ENCODE measurements at places on chromosomes 2 and 18.

DNA sequence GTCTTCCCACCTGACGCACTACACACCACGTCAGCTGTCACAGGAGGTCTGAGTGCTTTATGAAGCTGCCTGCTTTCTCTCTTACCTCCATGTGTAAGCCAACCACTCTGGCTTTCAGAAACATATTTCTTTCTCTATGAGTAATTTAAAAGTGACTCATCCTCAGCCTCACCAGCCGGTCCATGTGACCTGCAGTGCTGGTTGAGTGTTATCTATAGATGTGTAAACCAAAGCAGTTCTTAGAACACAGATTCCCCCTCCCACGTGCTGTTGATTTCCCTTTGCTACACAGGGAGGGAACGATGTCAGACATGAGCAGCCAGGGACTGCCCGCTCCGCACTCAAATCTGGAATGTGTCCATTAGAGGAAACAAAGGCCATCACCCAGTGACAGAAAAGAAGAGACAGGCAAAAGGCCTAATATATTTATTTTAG lies 157.8 kb downstream of the BCL2 start:
- DNase-seq, result peak; percentile 65

DNA sequence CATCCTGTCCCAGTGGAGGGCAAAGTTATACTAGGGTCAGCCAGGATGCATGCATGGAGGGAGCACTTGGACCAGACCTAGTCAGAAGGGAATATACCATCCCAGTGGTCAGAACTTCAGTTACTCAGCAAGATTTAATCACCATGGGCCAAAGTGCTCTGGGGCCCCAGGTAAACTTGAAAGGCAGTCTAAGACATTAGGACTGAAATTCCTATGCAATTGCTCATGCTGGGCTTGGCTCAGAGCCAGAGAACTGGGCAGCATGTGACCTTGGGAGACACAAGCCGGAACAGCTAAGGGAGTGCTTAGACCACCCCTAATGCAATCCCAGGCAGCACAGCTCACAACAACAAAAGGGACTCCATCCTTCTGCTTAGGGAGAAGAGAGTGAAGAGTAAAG lies 401.3 kb downstream of the KCNJ3 start:
- no peak for DNase-seq

DNA sequence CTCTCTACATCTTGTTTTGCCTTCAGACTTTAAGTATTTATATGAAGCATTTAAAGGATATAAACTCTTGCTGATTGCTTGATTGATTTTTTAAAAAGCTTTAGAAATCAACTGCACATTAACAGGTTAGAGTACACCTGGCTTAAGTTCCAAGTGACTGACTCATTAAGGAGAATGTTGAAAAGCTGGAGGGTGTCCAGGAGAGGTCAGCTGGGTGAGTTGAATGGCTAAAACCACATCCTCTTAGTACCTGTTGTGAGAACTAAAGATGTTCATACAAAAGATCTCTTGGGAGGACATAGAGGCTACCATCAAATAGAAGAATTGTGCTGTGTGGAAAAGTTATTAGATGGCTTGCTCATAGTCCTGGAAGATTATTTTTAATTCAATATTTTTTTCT lies 206.8 kb downstream of the TXNL1 start:
- DNase-seq, result no peak

- no peak for DNase-seq
These were observed 101.1 kb downstream of the SH3YL1 start for GRCh38 chr2:162473-163382.

GRCh38 chr2:208466920-208467298 lies 60.3 kb downstream of the PTH2R start:
- DNase-seq, result no peak

GRCh38 chr2:195461010-195461409 lies 196.0 kb upstream of the SLC39A10 start:
- DNase-seq, result no peak

- no peak for DNase-seq
These were observed 16.7 kb downstream of the NOSTRIN start for GRCh38 chr2:168819050-168819715.

DNA sequence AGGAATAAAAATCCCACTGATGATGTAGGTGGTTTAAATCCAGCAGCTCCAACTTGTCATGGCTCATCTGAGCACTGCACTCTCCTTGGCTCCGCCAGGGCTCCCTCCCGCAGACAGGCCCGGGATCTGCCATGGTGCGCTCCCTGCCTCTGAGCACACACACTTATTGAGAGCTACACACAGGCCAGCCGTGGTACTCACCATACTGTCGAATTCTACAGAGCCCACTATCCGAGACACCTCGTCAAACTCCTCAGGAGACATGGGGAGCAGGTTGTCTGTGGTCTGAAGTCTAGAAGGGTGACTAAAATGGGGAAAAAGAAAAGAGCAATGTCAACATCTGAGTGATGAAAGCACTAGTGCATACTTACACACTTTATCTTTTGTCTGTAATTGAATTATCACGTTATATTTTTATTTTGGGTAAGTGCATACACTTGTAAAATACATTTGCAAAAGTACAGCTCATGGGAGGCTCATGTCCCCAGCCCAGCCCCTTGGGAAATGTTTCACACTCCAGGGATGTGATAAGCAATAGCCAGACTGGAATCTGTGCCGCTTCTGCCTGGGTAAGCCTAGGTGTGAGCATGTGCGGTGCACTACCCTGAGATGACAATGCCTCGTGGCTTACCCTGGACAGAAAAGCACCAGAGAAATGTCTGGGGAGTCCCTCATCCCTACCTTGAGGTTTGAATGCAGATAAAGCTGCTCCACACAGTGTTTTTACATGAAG lies 39.2 kb downstream of the STAT1 start:
- no peak for DNase-seq

Measured in stimulated activated CD8-positive, alpha-beta memory T cell treated with anti-CD3 and anti-CD28 coated beads, Interleukin-4, amount 100 ng/mL, for 1 hour (primary cell).